ENCODE measurements at places on chromosomes 11 and 22.

GRCh38 chr11:128497061-128497775, 90.1 kb downstream of the ETS1 start:
- DNase-seq: no peak

DNA sequence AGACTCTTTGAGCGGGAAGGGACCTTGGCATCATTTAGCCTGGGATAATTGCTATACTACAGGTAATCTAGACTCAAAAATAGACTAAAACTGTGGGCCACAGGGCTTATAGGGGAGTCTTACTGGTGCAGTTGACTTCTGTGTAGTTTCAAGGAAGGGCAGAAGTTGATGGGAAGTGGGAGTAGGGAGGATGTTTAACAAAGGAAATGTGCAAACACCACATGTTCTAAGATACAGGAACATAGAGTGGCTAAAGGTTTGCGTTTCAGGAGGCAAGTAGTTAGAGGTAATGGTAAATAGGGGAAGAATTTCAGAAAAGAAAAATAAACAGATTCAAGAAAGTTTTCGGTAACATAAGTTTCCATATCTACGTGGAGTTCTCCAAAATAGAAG, 14.4 kb upstream of the SORL1 start:
- no peak for DNase-seq

- DNase-seq: no peak
These were observed 13.6 kb upstream of the OR5AS1 start for GRCh38 chr11:56013805-56014204.

DNA sequence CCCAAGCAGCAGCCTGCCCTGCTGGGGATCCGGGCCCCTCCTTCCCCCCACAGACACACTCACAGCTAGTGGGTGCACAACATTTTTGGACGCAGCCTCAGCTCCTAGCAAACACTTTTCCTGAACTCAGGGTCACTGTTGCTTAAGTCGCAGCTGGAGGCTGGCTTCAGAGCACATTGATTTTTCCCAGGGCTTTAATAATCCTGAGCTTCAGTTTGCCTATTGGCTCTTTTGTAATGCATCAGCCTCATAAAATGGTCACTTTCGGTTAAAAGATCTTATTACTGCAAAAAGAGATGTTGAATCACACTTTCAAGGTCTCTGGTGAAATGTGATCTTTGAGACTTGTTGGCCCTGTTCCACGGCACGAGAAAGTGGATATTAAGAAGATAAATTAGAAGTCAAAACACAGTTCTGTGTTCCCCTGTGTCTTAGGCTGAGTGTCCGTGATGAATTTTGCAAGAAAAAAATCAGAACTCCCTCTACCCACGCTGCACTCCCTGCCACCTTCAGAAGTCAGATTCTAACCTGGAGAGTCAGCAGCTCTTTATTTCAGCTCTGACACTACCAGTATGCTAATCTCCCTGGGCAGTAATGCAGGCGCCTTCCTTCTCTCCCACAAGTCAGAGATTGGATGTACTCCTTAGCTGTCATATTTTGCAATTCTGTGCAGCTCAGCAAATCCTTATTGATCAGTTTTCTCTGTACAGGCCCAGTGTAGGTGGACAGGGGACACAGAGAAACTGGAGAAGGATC, 158.2 kb upstream of the E2F8 start:
- DNase-seq: no peak

GRCh38 chr11:12142176-12142575, 31.8 kb downstream of the MICAL2 start:
- DNase-seq: no peak

DNA sequence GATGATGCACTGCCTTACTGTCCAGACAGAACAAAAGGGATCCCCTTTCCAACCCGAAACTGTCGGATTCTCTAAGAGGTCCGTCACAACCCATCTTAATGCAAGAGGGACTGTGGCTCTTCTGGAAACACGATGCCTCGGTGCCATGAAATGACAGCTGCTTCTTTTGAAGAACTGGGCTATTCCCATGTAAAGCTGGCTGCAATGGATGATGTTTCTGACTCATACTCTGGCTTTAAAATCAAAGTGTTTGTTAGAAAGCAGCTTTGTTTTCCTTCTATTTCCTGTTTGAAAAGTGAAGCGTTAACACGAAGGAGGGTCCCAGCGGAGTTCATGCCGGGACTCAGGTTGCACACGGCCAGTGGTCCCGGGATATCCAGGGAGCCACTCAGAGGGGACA, 3.1 kb downstream of the TP53AIP1 start:
- no peak for DNase-seq

DNA sequence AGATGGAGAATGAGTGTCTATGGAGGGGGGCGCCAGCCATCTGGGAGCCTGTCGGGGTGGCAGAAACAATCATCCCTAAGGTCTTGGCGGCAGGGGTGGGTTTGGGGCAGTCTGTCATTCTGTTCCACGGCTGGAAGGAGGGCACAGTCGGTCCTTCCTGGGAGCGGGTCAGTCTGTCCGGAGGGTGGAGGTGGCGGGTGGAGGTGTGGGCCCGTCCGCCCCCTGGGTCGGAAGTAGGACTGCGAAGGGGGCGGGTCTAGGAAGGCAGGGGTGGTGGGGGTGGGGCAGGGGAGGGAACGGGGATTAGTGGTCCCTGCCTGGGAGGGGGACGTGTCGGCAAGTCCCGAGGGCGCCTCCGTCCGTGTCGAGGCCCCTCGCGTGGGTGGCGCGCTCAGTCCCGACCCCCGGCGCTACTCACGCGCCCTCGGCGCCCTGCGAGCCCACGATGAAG, 461 bp downstream of the TBC1D10A start:
- no peak for DNase-seq

GRCh38 chr11:134229126-134229790, 4.8 kb downstream of the VPS26B start:
- no peak for DNase-seq

DNA sequence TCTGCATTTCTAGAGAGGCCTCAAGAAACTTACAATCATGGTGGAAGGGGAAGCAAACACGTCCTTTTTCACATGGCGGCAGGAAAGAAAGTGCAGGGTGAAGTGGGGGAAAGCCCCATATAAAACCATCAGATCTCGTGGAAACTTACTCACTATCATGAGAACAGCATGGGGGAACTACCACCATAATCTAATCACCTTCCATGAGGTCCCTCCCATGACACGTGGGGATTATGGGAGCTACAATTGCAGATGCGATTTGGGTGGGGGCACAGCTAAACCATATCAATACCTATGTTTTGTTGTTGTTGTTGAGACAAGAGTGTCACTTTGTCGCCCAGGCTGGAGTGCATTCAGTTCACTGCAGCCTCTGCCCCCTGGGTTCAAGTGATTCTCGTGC, 29.9 kb downstream of the SFI1 start:
- DNase-seq: peak; percentile 14

DNA sequence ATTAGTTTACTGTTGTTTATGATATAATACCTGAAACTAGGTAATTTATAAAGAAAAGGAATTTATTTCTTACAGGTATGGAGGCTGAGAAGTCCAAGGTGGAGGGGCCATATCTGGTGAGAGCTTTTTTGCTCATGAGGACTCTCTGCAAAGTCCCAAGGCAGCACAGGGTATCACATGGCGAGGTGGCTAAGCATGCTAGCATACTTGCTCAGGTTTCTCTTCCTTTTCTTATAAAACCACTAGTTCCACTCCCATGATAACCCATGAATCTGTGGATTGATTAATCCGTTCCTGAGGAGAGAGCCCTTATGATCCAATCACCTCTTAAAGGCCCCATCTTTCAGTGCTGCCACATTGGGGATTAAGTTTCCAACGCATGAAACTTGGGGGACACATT, 82.7 kb downstream of the PHF21A start:
- no peak for DNase-seq

DNA sequence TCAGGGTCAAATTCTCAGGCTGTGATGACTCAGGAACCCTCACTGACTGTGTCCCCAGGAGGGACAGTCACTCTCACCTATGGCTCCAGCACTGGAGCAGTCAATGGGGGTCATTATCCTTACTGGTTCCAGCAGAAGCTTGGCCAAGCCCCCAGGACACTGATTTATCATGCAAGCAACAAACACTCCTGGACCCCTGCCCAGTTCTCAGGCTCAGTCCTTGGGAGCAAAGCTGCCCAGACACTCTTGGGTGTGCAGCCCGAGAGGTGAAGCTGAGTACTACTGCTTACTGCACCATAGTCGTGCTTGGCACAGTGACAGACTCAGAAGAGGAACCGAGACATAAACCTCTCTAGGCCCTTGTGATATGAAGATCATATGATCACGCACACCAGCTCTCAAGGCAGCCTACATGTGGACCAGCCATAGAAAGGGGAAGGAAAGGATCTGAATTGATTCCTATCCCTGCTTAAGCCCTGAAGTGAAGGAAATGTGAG, 58.2 kb downstream of the ZNF280B start:
- DNase-seq: no peak

DNA sequence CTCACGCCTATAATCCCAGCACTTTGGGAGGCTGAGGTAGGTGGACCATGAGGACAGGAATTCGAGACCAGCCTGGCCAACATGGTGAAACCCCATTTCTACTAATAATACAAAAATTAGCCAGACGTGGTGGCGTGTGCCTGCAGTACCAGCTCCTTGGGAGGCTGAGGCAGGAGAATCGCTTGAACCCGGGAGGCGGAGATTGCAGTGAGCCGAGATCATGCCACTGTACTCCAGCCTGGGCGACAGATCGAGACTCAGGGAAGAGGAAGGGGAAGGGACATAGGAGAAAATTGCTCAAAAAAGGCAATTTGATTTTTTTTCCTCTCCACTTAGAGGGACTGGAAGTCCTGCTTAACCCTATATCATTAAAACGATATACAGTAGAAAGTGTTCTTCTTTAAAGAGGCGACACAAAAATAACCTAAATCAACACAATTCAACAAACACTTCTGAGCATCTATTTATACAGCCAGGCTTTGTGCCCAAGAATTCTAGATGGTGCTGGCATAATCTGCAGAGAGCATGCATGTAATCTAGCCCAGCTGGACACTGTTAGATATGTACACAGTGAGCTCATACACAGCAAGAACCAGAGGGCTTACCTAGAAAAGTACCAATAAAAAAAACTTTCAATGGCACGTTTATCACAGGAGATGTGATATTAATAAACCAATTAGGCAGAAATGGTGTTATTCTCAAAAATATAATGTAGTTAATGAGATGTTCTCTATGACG, 20.9 kb upstream of the DENND5A start:
- DNase-seq: no peak

DNA sequence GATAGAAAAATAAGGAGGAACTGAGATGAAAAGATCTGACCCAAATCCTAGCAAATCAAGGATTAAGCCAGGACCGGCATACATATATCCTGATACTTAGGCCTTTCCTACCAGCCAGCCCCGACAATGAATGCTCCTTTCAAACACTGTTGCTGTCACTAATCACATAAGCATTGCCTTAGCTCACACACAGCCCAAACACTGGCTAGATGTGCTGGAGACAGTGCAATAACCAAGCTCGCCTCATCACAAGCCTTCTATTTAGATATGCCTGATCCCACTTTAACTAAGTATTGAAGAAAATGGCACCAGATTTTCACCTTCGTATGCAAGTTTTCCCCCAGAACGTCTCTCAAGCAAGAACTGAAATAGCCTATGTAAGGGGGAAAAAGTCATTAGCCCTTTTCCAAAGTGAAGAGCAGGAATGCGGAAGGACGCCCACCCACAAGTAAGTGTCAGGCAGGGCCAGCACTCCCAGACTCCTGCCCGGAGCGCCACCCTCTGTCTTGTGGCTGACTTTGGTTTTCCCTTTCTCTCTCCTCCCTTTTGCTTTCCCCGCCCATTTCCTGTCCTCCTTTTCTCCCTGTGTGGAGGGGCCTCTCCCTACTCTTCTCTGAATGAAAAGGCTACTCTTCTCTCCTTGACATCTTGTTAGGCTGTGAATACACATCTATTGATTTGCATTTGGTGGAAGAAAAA, 8.9 kb upstream of the OPCML start:
- DNase-seq: no peak

- no peak for DNase-seq
These were observed 23.7 kb downstream of the CEP295 start for GRCh38 chr11:93685196-93685595.

DNA sequence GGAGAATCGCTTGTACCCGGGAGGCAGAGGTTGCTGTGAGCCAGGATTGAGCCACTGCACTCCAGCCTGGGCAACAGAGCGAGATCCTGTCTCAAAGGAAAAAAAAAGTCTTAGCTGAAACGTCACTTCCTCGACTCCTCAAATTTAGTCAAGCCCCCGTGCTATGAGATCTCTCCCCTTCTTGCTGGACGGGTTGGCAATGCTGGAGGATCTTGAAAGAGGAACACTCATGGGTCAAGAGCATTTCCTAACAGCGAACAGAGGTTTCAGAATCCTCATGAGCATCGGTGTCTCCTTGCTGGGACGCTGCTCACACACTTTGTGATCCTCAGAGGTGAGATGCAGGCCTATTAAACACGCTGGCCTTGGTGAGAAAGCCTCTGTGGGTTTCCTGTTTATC, 35.9 kb downstream of the APOL3 start:
- no peak for DNase-seq

- DNase-seq: peak; percentile 28
These were observed 3.6 kb upstream of the OR8B3 start for GRCh38 chr11:124402326-124402922.

DNA sequence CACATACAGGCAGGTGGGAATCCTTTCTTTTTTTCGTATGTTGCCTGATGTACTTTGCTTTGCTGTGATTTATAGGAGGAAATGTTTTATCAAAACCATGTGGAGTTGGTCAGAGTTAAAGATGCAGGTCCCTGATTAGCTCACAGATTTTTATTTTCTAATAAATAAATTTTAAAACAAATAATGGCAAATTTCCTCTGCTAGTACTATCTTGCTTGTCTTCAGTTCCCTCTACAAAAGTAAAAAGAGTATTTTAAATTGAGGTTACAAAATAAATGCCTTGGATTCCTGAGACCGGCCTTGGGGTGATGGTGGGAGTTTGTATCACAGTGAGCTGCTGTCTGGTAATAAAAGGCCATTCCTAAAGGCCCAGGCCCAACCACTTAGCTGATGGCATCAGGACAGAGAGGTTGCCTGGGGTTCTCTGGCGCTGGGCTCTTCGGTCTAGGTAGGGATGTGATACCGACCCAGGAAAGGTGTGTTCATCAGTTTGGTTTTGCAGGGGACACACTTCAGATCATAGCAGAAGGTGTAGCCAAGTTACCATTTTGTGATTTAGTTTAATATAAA, 129.0 kb downstream of the TBC1D22A start:
- no peak for DNase-seq

All from stimulated activated CD4-positive, alpha-beta T cell treated with anti-CD3 and anti-CD28 coated beads, Interleukin-4, amount 100 ng/mL, for 4 hours (primary cell).